NCI-H1694 (cell line): ENCODE measurements at places on chromosomes 1 and 21.

DNA sequence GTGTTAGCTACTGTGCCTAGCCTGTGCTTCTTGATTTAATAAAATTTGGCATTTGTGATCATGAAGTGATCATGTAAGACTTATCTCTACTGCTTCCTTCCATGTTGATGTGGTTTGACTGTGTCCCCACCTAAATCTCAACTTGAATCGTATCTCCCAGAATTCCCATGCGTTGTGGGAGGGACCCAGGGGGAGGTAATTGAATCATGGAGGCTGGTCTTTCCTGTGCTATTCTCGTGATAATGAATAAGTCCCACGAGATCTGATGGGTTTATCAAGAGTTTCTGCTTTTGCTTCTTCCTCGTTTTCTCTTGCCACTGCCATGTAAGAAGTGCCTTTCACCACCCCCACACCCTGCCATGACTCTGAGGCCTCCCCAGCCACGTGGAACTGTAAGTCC is at the start of gene OVAAL:
TSS of gene OVAAL (plus strand) at position 301 of the 400 bp plus-strand sequence.
- no peak for DNase-seq

DNA sequence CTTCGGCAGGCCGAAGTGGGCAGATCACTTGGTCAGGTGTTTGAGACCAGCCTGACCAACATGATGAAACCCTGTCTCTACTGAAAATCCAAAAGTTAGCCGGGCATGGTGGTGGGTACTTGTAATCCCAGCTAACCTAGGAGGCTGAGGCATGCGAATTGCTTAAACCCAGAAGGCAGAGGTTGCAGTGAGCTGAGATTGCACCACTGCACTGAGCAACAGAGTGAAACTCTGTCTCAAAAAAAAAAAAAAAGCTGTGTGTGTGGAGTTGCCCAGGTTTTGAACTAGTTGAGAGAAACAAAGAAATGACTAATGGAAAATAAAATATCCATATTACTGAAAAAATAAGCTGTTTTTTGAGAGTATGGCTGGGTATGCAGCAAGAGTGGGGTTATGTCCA is 100.2 kb downstream of the GTF2B start:
- no peak for DNase-seq

GRCh38 chr1:202697038-202697437 is 13.2 kb downstream of the SYT2 start:
- peak; percentile 8 for DNase-seq

GRCh38 chr21:46397993-46398392 is 60.7 kb upstream of the DIP2A start:
- no peak for DNase-seq

GRCh38 chr1:160978510-160978927 is 23.9 kb upstream of the ITLN2 start:
- no peak for DNase-seq

DNA sequence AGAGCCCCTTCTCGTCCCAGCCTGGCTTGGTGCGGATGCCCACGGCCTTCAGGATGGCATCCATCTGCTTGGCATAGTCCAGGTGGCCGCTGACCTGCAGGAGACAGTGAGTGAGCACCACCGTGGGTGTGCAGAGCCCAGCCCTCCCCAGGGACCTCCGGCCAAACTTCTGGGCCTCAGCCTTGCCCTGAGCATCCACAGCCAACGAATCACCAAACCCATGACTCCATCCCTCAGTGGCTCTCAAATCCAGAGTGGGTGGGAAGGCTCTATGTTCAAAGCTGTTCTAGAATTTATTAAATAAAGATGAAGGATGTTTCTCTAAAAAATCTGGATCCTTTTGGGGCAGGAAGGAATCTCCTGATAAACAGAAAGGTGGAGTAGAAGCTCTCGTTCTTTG is 18.7 kb downstream of the HTR6 start:
- DNase-seq, result no peak

DNA sequence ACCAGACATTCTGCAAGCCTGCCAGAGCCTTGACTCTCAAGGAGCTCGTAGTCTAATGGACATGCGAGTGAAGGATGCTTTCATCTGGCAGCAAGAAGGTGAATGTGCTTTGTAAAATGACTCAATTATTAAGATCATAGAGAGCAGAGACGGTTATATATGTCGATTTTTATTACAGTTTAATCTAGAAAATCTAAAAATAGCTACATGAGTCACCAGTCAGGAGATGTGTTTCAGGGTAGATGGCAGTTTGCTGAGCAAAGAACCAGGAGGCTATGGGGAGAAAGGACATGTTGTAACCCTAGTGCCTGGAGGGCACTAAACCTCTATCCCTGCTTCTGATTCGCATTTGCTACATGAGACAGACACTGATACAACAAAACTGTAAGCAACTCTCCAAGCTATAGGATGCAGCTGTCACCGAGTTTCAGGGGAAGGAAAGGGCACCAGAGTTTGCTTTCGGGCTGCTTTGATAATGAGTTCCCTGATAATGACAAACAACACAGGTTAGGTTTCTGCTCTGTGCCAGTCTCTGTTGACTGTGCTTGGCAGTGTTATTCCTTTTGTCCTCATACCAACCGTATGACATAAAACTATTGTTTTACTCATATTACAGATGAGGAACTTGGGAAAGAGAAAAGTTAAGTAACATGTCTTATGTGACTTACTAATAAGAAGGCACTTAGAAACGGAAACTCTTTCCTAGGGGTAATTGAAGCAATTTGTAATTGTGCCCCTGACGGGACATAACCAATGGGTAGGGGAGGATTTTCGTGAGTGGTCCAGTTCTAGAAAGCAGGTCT is 43.2 kb downstream of the C1orf198 start:
- DNase-seq, result peak; percentile 100

- no peak for DNase-seq
These were observed 64.0 kb downstream of the KCNAB2 start for GRCh38 chr1:6109688-6110087.

DNA sequence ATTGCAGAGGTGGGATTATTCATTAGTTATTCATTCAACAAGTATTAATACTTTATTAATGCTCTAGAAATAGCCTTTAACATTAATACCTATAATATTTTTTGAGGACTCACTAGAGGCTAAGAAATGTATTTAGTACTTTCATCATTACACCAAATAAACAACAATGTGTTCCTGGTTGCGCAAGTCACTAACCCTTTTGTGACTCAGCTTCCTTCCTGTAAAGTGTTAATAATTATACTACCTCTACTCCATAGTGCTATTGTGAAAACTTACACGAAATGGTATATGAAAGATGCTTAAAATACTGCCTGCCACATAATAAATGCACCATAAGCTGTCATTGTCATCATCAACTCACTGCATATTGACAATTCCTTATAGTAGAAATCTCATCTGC is 431.0 kb downstream of the DPYD start:
- no peak for DNase-seq

- no peak for DNase-seq
These were observed 15.8 kb downstream of the OR14I1 start for GRCh38 chr1:248686815-248687214.

- peak; percentile 99 for DNase-seq
These were observed 9.1 kb downstream of the LMNA start for GRCh38 chr1:156123356-156124196.
